Karpas-422 (cell line): ENCODE measurements at places on chromosomes 13 and 19.

DNA sequence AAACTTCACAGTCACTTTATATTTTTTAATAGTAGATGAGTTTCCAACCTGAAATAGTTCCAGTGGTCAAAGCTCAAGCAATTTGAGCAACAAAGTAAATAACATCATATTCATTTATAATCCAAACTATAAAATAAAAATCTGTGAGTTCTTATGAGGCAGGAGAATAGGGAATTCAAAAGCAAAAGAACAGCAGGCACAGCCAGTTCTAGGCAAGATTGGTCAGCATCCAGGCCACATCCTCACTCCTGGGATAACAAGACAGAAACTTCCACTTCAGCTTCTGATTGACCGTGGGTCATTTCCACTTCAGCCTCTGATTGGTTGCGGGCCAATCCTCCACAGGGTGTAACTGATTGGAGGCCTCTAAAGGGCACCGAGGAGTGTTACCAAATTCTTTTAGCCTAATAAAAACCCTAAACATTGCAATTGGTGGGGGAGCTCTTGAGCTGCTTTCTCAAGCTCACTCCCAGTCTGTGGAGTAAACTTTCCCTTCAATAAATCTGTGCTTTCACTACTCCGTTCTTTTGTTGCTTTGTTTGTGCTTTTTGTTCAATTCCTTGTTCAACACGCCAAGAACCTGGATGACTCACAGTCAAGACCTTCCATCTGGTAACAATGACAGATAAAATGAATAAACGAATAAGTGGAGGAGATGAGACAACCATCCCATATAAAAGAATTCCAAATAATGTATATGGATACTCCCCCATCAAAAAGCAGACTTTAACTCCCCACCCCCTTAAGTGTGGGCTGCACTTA is 42.6 kb upstream of the AMER2 start:
- no peak for DNase-seq

- DNase-seq, result no peak
Observed at GRCh38 chr19:44740351-44740824, 8.1 kb upstream of the BCL3 start.

DNA sequence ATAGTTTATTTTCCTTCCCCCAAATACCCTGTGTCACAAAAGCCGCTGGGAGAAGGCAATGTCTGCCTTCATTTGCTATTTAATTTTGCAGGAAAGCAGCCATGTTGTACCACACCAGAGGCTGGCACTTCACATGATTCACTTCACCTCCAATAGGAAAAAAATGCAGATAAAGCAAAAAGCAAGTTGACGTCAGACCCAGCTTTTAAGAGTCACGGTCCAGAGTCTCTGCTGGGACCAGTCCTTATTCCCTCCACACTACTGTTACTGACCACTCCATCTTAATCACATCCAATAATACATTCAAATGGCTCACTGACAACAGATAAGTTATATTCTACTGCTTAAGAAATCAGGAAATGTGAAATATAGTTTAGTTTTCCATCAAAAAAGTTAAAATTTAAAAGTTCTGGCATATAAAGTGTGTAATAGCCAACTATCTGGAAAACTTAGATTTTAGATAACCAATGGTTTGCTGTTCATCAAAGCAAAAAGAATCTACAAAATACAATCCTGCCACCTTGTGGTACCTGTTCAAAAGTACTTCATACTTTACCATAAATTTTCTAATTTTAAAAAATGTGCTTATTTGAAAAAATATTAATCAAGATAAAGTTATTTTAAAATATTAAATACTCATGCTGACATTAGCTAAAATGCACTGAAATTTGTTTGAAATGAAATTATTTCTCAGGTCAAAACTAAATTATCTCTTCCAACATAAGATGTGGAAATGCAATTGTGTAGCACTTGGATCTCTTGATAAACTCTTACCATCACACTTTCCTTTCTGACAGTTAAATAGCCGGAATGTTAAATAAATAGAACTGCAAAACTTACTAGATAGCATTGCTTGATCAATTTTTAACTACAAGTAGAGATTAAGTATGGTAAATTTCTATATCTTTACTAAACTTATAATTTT is 97.3 kb downstream of the SERP2 start:
- peak; percentile 72 for DNase-seq

DNA sequence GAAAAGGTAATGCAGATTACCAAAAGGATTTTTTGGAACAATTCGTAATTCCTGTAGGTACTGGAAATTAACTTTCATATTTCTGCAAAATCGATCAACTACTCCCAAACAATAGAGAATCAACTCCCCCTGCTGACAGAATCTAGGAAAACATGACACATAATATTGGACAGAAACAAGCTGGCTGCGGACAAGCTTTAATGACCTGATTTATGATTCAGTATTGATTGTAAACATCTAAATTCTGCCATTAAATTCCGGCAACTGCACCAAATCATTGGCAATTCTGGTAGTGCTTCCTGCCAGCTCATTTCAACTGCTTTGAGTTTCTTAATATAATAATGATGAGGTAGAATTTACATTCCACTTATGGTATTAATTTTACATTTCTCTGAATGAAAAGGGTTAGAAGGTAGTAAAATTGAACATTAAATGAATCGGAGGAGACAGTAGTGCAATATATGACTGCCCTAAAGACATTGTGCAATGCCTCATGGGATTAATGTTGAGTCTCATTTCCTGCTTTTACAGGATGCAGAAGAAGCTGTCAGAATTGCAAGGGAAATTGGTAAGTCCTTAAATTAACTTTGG is 146.5 kb downstream of the PCCA start:
- peak; percentile 84 for DNase-seq

DNA sequence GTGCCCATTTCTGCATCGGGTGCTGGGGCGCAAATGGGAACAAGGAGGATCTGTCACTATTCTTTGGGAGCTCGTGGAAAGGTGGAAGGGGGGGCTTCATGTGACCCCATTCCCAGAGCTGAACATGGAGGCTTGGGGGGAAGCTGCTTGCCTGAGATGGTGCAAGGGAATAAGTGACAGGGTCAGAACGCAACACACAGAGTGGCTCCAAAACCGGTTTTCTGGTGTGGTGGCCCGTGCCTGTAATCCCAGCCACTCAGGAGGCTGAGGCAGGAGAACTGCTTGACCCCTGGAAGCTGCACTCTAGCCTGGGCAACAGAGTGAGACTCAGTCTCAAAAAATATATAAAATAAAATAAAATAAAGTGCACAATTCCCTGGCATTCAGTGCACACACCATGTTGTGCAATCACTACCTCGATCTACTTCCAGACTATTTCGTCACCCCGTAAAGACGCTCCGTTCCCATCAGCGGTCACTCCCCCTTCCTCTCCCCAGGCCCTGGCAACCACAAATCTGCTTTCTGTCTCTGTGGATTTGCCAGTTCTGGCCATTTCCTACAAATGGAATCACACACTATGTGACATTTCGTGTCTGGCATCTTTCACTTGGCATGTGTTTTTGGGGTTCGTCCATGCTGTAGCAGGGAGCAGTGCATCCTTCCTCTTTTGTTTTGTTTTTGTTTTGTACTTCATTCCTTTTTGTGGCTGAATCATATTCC is 18.2 kb upstream of the COMP start:
- no peak for DNase-seq

- DNase-seq, result no peak
Observed at GRCh38 chr13:52931131-52931530, 82.7 kb upstream of the PCDH8 start.

- peak; percentile 68 for DNase-seq
Observed at GRCh38 chr19:1648920-1649541, 3.4 kb downstream of the TCF3 start.

DNA sequence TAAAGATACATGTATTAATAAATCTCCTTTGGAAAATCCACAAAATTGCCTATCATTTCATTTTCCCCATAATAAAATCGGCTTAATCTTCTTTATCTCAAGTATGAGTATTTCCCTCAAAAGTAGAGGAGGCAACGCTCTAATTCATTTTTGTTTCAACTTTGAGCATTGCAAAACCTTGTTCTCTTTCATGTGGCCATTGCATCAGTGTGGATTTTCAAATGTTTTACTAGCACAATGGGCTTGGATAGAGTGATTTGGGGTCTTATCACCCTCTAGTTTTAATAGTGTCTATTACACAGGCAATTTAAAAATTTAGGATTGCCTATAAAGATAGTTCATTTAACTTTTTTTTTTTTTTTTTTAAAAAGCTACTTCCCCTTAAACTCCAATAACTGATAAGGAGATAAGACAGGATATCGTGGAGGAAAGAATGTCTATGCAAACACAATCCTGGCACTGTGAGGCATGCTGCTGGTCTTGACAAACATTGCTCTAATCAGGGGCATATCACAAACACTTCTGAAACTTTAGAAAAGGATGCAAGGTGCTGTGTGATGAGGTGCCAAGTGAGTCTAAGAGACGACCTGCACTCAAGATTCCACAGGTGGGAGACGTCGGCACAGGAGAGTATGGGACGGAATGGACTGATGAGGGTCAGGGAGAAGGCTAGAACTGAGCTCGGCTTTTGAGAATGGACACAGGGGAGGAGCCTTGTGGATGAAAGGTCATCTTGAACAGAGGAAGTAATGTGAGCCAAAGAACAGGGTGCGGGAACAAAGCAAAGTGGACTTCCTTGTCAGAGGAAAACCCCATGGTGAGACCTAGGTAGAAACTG is 199.7 kb downstream of the IRS2 start:
- no peak for DNase-seq

DNA sequence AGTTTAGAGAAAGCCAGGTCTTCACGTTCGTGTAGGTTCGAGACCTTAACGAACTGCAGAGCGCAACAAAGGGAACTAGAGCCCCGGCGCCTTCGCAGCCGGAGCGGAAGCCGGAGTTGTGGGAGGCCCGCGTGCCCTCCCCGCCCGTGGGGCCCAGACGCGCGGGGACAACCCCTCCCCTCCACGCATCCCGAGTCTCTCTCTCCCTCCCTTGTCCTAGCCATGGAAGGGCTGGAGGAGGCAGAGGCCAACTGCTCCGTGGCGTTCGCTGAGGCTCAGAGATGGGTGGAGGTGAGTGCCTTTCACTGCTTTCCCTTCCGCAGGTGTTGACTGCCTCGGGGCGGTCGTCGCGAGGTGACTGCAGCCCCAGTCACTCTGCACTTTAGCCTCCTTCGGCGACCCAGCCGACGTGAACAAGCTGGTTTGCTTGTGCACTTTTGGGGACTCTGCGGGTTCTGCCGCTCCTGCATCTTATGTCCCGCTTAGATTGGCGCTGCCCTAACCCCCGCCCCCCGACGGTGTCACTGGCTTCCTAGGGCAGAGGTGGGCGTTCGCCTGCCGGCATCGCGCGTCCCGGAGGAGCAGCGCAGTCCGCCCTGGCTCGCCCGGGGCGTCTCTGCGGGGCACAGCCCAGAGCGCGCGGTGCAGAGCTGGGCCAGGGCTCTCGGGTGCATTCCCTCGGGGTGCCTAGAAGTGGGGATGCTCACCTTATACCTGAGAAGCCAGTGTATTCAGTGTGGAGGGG is 478 bp downstream of the LMO7 start:
- DNase-seq, result no peak

- DNase-seq, result no peak
Observed at GRCh38 chr13:81610644-81611043, 1269.7 kb upstream of the SPRY2 start.

GRCh38 chr19:11096210-11096841 is 7.1 kb downstream of the LDLR start:
- no peak for DNase-seq

DNA sequence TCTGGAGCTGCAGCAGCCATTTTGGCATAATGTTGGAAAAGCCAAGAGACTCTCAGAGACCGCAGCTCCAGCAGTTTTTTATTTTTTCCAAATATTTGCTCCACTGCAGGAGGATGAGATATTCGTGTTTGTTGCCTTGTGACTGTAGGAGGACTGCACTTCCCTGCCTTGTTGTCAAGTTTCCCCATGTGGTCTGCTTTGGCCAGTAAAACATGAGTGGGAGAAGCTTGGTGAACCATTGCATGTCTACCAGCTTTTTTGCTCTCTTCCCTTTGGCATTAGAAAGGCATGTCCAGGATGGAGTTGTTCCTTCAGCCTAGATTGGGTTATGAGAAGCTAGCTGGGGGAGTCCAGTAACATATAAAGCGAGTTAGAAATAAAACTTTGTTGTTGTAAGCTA is 47.7 kb upstream of the ALOX5AP start:
- no peak for DNase-seq

GRCh38 chr13:46134494-46134893 is 29.7 kb upstream of the CPB2 start:
- no peak for DNase-seq

- DNase-seq, result peak; percentile 44
Observed at GRCh38 chr19:40702337-40703012, 12.0 kb upstream of the NUMBL start.

DNA sequence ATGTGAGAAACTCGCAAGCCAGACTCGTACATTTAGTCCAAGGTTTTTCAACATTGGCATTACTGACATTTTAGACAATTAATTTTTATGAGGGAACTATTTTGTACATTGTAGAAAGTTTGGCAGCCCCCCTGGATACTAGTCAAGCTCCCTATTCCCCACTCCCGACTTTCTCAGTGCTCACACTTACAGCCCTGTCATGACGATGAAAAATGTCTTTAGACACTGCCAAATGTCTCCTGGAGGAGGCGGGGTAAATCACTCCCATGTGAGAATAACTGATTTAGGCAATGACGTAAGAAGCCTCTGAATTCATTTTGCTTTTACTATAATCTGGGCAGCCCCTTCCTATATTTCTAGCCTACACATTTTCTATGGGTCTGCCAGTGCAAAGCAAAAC is 535.8 kb upstream of the KLHL1 start:
- no peak for DNase-seq

DNA sequence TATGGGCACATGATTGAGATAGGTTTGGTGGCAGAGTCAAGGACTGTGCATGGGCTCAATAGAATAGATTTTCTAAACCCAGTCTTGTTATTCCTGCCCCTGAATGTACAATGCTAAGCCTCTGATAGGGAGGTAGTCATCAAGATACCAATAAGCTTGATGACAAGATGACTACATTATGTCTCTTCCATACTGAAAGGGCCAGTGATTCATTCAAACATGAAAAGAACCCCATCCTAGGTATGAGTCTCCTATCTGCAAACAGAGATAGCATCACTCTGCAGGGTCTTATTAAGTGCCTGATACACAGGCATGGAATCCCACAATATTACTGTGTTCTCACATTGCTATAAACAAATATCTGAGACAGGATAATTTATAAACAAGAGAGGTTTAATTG is 40.3 kb upstream of the UFM1 start:
- DNase-seq, result no peak

DNA sequence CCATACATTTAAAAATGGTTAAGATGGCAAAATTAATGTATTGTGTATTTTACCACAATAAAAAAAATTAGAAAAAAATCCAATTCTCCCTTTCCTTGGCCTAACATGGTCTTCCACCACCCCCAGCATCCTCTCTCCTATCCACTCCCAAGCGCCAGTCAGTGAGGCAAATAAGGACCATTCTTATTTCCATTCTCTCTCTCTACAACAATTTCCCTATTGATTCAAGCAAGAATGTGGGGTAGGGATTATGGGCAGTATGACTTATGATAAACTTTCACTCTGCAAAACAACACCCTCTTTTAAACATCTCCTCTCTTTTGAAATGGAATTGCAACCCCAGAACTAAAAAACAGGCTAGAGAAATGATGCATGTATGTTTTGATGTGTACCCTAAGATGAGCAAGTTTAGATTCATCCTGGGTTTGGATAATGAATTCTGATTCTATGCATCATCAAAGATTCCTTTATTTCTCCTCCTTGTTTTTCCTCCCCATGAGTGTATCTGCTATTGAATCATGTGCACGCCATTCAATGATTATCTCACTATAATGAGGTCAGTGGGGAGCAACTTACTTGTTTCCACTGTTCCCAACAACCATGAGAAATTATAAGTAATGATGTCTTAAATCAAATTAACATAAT is 3.5 kb downstream of the STARD13 start:
- DNase-seq, result no peak
